ENCODE measurements at places on chromosomes 1 and 21. TPM values are rescaled to one million over a fixed set of nuclear protein-coding genes. Genes with fewer than 3 reads are reported as not detected.

DNA sequence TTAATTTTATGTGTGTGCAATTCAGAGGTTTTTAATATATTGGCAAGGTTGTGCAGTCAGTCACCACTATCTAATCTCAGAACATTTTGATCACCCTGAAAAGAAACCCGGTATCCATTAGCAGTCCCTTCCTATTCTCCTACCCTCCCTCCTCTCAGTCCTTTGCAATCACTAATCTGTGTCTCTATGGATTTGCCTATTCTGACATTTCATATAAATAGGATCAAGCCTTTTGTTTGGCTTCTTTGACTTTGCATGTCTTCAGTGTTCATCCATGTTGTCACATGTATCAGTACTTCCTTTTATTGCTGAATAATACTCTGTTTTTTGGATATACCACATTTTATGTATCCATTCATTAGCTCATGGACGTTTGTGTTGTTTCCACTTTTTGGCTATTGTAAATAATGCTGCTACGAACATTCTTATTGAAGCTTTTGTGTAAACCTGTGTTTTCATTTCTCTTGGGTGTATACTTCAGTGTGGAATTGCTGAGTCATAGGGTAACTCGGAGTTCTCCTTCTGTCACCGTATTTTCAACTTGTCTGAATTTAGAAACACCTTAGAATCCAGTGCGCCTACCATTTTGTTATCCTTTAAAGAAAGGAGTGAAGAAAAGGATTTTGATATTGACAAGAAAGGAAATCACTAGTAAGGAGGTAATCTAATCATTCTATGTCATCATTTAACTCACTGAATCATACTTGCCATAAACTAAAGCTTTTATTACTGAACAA lies 3.4 kb downstream of the CEP85 start:
- H3K4me1 ChIP-seq = no peaks in the 10 kb centered on the region
- no peaks in the 10 kb centered on the region for H3K36me3 ChIP-seq
- H3K27ac ChIP-seq = no peak overlapping the region
- DNase-seq = no peak
- no peak overlapping the region for H3K4me3 ChIP-seq

DNA sequence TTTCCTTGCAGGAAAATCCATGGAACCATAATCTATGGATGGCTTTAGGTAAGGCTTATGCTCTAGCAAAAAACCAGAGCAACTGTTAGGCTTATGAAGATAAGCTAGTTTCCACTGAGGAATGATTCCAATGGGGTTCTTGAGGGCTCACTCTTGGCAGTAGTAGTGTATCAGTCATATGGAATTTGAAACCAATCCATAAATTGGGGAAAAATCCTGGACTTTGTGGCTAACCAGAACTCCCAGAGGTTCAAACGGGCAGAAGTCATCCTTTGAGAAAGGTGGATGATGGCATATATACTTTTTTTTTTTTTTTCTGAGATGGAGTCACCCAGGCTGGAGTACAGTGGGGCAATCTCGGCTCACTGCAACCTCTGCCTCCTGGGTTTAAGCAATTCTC lies 54.2 kb upstream of the ATF3 start:
- no peak overlapping the region for H3K27ac ChIP-seq
- H3K4me1 ChIP-seq = no peaks in the 10 kb centered on the region
- H3K36me3 ChIP-seq = no peaks in the 10 kb centered on the region
- H3K27me3 ChIP-seq = no peaks in the 10 kb centered on the region

DNA sequence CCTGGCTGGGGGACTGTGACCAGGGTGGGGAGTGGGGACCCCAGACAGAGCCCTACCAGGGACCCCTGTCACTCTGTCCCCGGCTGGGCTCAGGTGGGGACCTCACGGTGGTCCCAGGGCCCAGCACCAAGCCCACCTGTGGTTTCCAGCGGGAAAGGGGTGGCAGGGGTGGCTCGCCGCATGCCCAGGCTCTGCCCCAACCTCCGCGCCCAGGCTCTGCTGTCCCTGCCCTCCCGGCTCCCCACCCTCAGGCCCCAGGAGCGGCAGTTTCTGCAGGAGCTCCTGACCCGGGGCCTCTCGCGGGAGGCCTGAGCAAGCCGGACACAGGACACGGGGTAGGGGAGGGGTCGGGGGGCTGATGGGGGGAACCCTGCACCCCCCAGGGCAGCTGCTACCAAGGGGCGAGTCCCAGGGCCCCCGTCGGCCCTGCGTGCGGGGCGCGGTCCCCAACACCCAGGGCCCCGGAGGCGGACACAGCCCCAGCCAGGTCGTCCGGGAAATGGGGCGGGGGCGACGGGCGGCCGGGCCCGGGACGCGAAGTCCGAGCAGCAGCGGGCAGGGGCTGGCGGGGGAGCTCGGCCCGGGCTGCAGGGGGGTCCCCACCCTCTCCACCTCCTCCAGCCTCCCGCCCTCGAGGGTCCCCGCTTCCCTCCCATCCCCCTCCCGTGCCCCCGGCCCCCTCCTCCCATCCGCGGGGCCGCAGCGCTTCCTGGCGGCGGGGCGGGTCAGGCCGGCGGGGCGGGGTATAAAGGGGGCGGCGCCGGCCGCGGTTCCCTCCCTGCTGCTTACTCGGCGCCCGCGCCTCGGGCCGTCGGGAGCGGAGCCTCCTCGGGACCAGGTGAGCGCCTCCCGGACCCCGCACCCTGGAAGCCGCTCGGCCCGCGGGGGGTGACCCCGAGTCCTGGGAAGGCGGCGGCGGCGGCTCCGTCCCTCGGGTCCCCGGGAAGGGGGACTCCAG lies at the start of gene COL6A2:
Gene COL6A2 (plus strand): TSS at position 777 of the 958 bp plus-strand sequence.
- H3K27ac ChIP-seq = peak within 1 kb of the TSS; percentile 92
- DNase-seq = peak; percentile 91
- no peaks in the 10 kb centered on the region for H3K36me3 ChIP-seq
- peak within 1 kb of the TSS; percentile 84 for H3K4me3 ChIP-seq
- H3K27me3 ChIP-seq = no peaks in the 10 kb centered on the region

UMODL1 gene
- total RNA-seq = 0.45 TPM

- H3K27me3 ChIP-seq = no peaks in the 10 kb centered on the region
- no peak overlapping the region for H3K27ac ChIP-seq
- H3K36me3 ChIP-seq = no peaks in the 10 kb centered on the region
- H3K4me1 ChIP-seq = no peaks in the 10 kb centered on the region
- no peak overlapping the region for H3K4me3 ChIP-seq
Measured at GRCh38 chr1:102262994-102263393, 266.3 kb upstream of the OLFM3 start.

S100B gene
- 6.1 TPM for total RNA-seq

CCDC17 gene
- 1.8 TPM for total RNA-seq

ZNF683 gene
- total RNA-seq = 0.65 TPM

DNA sequence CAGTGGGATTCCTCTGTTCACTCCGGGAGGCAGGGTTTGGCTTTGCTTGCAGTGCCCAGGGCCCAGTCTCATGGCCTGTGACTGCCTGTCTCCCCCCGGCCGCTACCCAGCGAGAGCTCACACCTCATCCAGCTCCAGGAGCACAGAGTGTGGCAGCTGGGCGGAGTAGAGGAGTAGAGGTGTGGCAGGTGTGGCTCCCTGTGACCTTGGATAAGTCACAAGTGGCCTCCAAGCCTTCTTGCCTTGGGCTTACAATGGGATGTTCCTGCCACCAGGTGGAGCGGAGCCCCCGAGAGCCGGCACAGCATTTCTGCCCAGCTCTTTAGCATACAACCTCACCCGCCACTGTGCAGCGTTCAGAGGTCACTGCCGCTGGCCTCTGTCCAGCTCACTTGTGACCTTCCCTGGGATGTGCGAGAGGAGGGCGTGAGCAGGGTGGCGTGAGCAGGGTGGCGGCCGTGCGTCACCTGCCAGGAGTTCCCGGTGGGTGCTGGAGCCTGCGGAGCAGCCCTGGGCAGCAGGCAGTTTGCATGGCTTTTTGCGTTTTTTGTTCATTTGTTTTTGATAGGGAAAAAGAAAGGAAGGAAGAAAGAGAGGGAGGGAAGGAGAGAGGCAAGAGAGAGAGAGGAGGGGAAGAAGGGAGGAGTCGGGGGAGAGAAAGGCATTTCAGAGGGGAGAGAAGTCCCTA lies 42.4 kb downstream of the CRYAA start:
- no peak overlapping the region for H3K27ac ChIP-seq
- peak; percentile 61 for DNase-seq
- no peak overlapping the region for H3K4me3 ChIP-seq
- H3K36me3 ChIP-seq = no peaks in the 10 kb centered on the region

DNA sequence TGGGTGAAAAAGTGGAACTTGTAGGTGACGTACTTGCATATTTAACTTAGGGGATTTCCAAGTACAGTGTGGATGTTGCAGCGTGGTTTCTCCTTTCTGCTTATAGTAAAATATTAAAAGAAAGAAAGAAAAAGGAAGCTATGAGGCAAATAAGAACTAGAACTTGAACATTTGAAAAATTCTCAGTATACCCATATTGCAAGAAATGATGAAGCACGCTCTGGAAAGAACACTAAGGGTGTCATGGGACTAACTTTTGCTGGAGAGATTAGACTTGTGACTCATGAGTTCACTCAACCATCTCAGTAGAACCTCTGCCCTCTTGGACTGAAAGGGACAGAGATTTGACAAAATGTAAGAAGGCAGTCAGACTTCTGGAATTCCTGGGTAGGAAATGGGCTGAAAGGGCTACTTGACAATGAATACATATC lies 704.5 kb upstream of the ADGRL4 start:
- no peak for DNase-seq
- peaks cover under 1% of the 10 kb centered on the region for H3K4me1 ChIP-seq
- no peak overlapping the region for H3K27ac ChIP-seq
- H3K27me3 ChIP-seq = no peaks in the 10 kb centered on the region
- H3K4me3 ChIP-seq = no peak overlapping the region

CRYZL1 gene
- 65.2 TPM for total RNA-seq

- H3K36me3 ChIP-seq = no peaks in the 10 kb centered on the region
- no peaks in the 10 kb centered on the region for H3K27me3 ChIP-seq
- peak overlapping the region; percentile 72 for H3K27ac ChIP-seq
- no peak overlapping the region for H3K4me3 ChIP-seq
- H3K4me1 ChIP-seq = peaks cover 4% of the 10 kb centered on the region
- no peak for DNase-seq
Measured at GRCh38 chr1:9300573-9300972, 7.9 kb downstream of the SPSB1 start.

GRCh38 chr1:11341901-11342552 lies 69.0 kb downstream of the UBIAD1 start:
- no peak overlapping the region for H3K27ac ChIP-seq
- H3K4me1 ChIP-seq = no peaks in the 10 kb centered on the region
- no peaks in the 10 kb centered on the region for H3K36me3 ChIP-seq
- no peak overlapping the region for H3K4me3 ChIP-seq
- DNase-seq = no peak
- H3K27me3 ChIP-seq = no peaks in the 10 kb centered on the region

DNA sequence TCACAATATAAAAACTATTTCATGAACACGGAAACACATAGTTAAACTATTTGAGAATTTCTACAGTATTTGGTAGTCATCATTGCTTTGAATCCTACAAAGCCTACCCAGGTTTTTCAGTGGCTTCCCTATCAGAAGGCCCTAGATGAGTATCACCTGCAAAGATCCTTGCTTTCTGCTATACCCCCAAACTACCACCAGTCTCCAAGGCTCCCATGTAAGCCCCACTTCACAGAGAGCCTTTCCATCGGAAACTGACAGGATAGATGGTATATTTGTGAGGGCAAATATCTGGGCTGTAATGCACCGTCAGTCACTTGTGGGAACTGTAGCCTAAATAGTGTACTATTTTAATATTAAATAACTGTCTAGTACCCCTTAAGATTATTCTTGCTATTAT lies 674.3 kb downstream of the BRINP3 start:
- H3K27ac ChIP-seq = no peak overlapping the region
- DNase-seq = no peak
- no peaks in the 10 kb centered on the region for H3K27me3 ChIP-seq
- no peak overlapping the region for H3K4me3 ChIP-seq
- no peaks in the 10 kb centered on the region for H3K36me3 ChIP-seq

- H3K4me1 ChIP-seq = no peaks in the 10 kb centered on the region
- DNase-seq = peak; percentile 25
- no peak overlapping the region for H3K4me3 ChIP-seq
- no peak overlapping the region for H3K27ac ChIP-seq
- H3K27me3 ChIP-seq = no peaks in the 10 kb centered on the region
Measured at GRCh38 chr1:53378932-53379661, 51.2 kb upstream of the LRP8 start.

TNFAIP8L2 gene
- 4.1 TPM for total RNA-seq

DNA sequence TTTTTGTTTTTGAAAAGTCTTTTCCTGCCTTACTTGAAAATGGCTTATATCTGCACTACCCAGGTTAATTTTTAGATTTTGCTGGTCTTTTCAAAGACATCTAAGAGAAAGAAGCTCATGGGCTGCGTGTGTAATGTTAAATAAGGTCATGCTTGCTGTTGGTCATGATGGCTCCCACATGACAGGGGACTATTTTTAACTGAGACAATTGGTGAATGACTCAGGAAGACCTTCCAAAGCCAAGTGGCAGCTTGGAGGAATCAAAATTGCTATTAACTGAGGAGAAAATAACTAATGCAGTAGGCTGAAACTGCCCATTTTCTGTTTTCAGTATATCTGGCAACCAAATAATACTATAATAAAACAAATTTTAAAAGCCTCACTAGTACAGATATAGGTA lies 117.1 kb upstream of the SPAG17 start:
- H3K4me1 ChIP-seq = no peaks in the 10 kb centered on the region
- H3K36me3 ChIP-seq = no peaks in the 10 kb centered on the region
- no peak overlapping the region for H3K4me3 ChIP-seq
- no peaks in the 10 kb centered on the region for H3K27me3 ChIP-seq

SLAMF8 gene
- total RNA-seq = 8.0 TPM

DNA sequence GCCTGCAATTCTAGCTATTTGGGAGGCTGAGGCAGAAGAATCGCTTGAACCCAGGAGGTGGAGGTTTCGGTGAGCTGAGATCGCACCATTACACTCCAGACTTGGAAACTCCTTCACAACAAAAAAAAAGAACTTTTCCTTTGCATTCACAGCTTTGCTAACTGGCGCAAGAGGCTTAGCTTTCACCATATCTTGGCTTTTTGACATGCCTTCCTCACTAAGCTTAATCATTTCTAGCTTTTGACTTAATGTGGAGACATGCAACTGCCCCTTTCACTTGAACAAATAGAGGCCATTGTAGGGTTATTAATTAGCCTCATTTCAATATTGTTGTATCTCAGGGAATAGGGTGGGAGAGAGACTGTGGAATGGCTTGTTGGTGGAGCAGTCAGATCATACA lies 8.7 kb downstream of the KPNA6 start:
- H3K27me3 ChIP-seq = no peaks in the 10 kb centered on the region
- no peaks in the 10 kb centered on the region for H3K36me3 ChIP-seq
- H3K4me3 ChIP-seq = no peak overlapping the region
- DNase-seq = no peak
